ENCODE measurements at places on chromosomes 13 and 19.

DNA sequence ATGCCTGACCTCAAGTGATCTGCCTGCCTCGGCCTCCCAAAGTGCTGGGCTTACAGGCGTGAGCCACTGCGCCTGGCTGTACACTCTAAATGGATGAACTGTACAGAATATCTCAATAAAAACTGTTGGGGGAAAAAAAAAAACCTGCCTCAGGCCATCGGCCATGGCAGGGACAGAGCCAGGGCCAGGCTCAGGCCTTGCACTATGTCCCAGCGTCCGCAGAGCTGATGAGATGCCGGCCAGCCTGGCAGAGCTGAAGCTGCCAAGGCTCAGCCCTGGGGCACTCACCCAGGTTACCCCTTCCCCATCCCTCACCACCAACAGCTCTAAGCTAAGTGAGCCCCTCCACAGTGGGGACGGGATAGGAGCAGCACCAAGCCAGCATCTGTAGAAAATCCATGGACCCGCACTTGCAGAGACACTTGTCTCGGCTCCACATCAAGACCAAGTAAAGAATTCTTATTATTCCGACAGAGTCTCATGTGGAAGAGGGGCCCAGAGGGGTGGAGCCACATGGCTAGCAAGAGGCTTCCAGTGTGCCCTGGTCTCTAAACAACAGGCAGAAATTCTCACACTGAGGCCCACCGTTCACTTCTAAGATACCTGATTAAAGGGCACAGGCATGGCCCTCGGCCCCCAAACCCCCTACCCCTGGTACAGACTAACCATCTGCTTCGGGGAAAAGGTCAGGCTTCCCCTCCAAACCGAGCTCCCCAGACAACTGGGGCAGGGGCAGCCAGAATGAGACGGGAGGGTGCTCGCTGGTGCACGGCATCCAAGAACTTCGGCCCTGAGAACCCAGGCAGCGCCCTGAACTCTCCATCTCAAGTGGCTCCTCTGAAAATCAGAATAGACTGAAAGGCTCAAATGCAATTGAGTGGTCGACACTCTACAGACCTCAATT is 5.8 kb downstream of the PPP6R1 start:
- no peak for ATAC-seq

DNA sequence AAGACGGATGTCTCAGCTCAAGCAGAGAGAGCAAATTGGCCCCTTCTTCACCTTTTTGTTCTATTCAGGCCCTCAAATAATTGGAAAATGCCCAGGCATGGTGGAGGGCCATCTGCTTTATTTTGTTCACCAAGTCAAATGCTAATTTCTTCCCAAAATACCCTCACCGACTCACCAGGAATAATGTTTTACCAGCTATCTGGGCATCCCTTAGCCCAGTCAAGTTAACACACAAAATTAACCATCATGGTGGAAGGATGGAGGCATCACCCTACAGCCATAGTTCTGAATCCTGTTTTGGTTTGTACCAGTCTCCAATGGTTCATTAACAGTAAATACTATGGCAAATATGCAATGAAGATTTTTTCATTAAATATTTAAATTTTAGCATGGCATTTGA is 51.7 kb upstream of the SERP2 start:
- no peak for ATAC-seq

- ATAC-seq = no peak
These were observed 19.2 kb upstream of the ERCC1 start for GRCh38 chr19:45442778-45443461.

GRCh38 chr19:33659835-33660234 is 38.1 kb downstream of the CHST8 start:
- ATAC-seq = no peak

DNA sequence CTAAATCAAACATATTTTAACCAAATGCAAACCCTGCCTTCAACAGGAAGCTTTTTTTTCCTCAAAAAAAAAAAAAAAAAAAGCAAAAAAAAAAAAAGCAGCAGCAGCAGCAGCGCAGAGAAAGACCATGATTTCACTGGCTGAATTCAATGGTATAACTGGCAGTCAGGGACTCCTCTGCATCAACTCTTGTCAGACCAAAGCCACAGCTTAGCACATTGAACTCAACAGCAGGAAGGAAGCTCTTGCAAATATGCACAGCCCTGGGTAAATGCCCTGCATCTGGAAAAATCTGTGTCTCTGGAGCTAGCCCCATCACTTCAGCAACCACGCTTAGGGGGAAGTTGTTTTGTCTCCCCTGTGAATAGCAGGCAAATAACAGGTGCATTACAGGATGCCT is 17.6 kb upstream of the DHRS12 start:
- no peak for ATAC-seq

GRCh38 chr19:10270180-10270615 is 722 bp upstream of the ICAM1 start:
- ATAC-seq = peak; percentile 72

- ATAC-seq = no peak
These were observed 122.1 kb downstream of the CYSLTR2 start for GRCh38 chr13:48775804-48776203.
